Activated CD4-positive, alpha-beta T cell treated with anti-CD3 and anti-CD28 coated beads, Interleukin-2, Interleukin-6, amounts not matched to agents 100 ng/mL and 50 ng/mL, durations not matched to agents 16 hours and 8 hours (primary cell): ENCODE measurements at places on chromosomes 5 and 9.

- DNase-seq: no peak
Observed at GRCh38 chr9:116154334-116154975, 864 bp downstream of the PAPPA start.

DNA sequence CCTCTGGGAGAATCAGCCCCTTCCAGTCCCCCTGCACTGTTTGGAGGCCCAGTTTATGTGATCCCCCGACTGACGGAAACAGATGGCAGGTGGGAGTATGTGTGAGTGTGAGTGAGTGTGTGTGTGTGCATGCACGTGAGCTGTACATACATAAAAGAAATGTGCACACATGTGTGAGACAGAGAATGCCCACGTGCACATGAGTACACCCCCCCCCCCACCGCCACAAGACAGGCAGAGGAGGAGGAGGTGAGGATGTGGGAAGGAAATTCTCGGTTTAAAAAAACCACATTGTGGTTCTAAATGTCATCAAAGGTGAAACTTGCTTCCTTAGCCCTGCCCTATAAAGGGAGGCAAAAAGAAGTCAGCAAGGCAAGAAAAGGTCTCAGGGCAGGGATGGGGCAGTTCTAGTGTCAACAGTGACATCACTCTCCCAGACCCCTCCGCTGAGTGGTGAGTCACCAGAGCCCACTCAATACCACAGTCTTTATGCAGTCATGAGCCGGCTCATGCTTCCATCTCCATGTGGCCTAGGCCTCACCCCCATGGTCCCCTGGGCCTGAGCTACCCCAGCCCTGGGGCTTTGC is 79.2 kb upstream of the HSPA9 start:
- DNase-seq: peak; percentile 84

GRCh38 chr5:56440871-56441740 is 208.0 kb upstream of the ANKRD55 start:
- DNase-seq: no peak

DNA sequence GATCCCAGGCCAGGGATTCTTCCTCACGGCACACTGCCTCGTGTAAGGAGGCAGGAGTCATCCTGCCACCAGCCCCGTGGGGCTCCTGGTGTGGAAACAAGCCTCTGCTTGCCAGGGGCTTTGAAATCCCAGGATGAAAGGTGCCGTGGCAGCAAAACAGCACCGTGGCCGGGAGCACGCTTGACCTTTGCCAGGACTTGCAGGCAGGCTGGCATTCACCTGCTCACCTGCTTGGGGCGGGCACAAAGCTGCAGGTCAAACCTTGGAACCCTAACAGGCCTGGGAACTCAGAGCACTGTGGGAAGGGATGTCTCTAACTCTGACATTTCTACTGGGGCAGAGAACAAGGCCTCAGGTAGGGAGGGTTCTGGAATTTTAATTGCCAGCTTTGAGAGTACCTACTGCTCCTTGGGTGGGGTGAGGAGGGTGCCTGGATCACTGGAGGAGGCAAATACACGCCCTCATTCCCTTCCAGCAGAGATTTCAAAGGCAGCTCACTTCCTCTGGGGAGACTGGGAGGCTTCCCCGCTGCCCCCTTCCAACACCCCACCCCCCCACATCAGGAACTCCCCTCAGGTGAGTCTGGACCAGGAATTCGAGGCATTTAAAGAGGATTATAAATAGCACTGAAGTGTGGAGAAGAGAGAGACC is 45.6 kb upstream of the STXBP1 start:
- DNase-seq: no peak

GRCh38 chr9:77384406-77384805 is 207.1 kb downstream of the VPS13A start:
- peak; percentile 4 for DNase-seq

GRCh38 chr5:53817183-53817582 is 256.7 kb downstream of the NDUFS4 start:
- no peak for DNase-seq

- DNase-seq: no peak
Observed at GRCh38 chr5:93150311-93151012, 430.6 kb downstream of the NR2F1-AS1 start.

DNA sequence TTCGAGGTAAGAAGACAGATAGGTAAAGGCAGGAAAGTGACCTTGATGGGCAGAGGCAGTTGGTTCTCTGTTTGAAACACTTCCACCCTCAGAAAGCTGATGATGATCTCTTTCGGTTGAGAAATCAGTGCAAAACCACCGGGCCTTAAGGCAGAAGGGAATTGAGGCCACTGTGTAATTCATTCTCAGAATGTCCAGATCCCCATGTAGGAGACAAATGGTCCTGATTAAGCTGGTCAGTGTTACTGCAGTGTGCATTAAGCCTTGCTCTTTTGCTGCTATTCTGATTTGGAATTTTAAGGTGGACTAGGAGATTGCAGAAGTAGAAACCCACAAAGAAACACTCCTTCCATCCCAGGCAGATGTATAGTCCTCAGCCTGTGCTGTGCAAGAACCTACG is 255.2 kb downstream of the ARHGAP26 start:
- DNase-seq: peak; percentile 33

- DNase-seq: no peak
Observed at GRCh38 chr9:128482186-128482585, 22.3 kb upstream of the GLE1 start.

DNA sequence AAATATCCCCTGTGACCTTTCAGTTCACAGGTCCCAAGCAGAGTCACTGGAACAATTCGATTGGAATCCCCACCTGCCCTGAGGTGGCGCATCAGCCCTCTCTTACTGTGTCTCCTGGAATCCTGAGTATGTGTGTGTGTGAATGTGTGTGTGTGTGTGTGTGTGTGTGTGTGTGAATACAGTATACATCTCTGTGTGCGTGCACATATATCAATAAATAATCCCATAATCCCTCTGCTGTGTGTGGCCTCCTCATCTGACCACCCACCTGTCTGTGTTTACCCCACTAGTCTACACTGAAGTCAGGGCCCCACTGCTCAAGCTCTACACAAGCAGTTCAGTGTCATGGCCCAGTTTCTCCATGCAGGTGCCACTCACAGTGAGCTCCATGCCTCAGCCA is 187.4 kb downstream of the ERCC6L2 start:
- DNase-seq: no peak

DNA sequence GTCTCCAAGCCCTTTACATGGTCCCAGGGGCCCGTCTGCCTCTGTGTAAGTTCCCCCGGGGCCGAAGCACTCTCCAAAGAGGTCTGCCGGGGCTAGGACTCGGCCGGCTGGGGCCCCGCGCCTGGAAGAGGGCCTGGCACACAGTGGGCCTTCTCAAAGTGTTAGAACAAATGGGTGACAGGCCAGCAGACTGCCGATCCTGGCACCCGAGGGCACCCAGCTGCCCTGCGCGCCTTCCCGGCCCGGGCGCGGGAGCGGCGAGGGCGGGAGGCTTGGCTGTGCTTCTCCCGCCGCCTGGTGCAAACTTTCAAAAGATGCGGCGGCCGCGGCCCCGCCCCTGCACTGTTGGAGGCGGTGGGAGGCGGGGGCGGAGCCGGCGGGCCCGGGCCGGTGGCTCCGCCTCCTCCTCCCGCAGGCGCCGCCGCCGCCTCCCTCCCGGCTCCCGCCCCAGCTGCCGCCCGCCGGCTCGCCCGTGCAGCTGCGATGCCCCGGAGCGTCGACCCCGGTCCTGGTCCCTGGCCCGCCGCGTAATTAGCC is at the start of gene NEURL1B:
Gene NEURL1B (plus strand): TSS at position 442 of the 537 bp plus-strand sequence. CDS start 144 bp downstream, outside the sequence.
- peak; percentile 71 for DNase-seq

DNA sequence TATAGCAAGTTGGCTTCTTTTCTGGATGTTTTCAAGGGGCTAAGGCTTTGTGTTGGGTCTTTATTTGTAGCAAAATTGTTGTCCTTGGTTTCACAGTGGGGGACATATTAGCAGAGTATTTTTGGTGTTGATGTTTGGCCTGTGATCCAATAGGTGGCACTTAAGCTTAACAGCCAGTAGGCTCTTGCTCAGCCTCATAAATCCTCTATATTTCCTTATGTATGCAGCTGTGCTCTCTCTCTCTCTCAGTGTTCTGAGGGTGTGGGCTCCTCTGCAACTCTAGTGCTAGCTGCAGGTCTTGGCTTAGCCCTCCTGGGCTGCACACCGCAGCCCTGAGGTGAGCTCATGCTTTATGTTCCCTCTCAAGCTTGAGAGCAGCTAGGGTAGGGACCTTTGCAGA is 195.0 kb upstream of the GHR start:
- DNase-seq: no peak

DNA sequence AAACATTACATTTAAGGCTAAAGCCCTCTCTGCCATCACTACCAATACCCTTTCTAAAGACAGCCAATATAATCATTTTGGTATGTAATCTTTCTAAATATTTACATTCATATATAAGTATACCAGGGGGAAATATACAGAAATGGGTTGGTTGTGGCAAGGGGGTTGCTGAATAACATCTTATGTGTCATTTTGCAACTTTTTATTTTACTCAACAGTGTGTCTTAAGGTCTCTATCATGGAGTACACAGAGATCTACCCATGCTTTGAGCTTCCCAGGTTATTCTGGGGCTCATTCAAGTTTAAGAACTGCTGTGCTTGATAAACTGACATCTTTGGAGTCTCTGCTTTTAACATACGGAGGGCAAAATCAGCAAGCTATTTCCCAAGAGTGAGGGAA is 7.4 kb upstream of the FAT2 start:
- DNase-seq: peak; percentile 40

GRCh38 chr5:1080432-1080831 is 31.4 kb downstream of the SLC12A7 start:
- no peak for DNase-seq

DNA sequence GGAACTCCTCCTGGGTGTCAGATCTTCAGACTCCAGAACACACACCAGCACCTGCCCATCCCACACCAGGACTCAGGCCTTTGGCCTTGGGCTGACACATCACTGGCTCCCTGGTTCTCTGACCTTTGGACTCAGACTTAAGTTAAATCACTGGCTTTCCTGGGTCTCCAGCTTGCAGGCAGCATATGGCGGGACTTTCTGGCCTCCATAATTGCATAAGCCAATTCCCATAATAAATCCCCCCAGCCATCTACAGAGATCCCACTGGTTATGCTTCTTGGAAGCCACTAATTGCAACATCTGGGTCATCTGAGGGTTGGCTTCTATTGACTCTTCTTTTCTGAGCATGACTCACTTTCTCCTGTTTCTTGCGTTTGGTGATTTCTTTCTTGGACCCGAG is 80.3 kb upstream of the SARDH start:
- DNase-seq: no peak

- no peak for DNase-seq
Observed at GRCh38 chr9:16561121-16561520, 309.3 kb downstream of the BNC2 start.

DNA sequence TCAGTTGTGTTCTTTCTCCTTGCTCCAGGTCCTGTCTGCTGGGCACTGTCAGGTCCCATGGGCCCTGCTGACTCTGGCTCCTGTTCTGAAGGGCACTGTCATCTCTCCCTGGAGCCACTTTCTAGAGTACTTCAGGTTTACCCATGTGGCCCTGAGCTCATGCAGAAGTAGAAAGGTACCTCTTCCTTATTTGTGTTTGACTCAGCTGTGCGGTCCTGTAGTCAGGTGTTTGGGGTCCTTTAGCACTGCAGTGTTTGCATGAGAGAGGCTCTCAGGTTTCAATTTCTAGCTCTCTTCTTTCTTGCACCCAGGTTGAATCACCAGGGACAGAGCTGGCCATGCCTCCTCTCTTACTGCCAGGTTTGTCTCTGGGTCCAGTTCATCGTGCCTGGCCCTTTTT is 71.5 kb downstream of the HSPA4 start:
- DNase-seq: no peak

GRCh38 chr5:78888580-78889368 is 96.3 kb downstream of the ARSB start:
- no peak for DNase-seq

DNA sequence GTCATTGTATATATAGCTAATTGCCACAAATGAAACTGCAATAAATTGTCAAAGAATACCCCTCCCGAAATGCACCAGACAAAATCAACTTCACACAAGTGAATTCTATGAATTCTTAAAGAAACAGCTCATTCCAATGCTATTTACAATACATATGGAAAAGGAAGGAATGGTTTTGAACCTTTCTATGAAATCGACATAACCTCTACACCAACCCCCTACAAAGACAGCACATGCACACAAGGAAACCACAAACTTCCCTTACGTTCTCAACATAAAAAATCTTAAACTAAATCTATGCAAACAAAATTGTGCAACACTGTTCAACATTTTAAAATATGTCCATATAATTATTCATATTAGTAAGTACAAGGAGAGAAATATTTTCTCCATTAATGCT is 39.2 kb downstream of the MARCHF11 start:
- DNase-seq: no peak

GRCh38 chr9:87148331-87149104 is 201.2 kb upstream of the GAS1 start:
- DNase-seq: no peak

- DNase-seq: no peak
Observed at GRCh38 chr5:38803246-38803645, 42.6 kb upstream of the OSMR start.

DNA sequence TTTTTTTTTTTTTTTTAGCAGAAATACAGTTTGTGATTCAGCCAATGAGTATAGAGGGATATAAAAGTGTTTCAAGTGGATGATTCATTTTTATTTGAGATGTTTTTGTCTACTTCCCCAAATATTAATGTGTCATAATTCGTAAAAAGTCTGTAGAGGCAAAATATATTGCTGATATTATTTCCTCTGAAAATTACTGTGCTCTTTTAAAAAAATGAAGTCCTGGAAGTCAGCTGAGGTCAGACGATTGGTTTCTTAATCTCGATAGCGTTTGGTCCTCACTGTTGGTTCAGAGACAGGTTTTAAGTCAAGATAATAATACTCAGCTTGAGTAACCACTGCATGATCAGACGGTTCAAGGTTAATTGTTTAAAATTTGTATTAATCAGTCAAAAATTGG is 19.5 kb downstream of the IL9 start:
- DNase-seq: no peak

DNA sequence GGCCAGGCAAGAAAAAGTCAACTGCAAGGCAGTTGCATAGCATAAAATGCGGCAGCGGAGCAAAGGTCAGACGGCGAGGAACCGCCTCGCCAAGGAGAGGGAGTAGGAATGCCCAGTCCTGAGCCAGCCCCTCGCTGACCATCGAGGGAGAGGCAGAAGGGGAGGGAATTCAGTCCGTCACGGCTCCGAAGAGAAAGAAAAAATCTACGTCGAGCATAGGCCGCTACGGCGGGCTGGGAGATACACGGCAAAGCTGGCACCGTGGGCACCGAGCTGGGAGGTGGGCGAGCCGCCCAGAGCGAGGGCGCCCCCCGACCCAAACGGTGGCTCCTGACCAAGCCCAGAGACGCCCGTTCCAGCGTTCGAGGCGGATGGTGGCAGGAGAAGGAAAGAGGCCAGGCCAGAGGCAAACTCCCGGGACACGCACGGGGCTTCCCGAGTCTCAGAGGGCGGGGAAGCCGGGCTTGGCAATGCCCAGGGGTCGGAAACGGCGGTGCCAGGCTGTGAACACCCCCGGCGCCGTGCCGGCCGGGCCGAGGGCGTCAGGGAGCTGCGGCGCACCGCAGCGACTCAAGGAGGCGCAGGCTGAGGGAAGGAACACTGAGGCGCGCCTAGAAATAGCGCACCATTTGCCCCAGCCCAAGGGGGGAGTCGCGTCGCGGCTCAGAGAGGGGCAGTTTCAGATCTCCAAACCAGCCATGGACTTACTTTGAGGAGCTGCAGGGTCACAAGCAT is 518 bp downstream of the SPRY4 start:
- no peak for DNase-seq
